ENCODE measurements at places on chromosomes 7 and 10.

DNA sequence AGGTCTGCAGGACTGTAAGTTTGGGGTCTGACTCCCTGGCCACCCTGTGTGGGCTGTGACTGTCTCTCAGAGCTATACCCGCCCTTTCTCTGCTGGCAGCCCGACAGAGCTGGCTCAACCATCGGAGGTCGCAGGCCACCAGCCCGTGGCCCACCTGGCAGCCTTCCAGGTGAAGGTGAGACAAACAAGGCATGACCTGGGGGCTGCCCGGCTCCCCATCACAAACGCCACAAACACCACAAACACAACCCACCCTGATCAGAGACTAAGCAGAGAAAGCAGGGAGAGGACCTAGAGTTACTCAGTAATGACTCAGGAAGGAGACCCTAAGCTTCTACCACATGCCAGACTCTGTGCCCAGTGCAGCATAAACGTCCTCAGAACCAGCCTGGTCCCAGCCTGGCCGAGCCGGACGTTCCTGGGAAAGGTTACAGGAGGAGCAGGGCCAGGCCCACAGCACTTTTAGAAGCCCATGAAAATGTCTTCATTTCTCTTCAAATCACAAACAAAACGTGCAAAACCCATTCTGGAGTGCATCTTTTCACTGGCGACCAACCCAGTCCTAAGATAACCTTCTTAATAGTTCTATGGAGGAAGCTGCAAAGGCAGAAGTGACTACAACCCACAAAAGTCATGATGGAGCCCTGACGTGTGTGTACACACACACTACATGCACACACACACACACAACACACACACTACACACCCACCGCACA, 66.8 kb downstream of the MKI67 start:
- DNase-seq, result no peak

DNA sequence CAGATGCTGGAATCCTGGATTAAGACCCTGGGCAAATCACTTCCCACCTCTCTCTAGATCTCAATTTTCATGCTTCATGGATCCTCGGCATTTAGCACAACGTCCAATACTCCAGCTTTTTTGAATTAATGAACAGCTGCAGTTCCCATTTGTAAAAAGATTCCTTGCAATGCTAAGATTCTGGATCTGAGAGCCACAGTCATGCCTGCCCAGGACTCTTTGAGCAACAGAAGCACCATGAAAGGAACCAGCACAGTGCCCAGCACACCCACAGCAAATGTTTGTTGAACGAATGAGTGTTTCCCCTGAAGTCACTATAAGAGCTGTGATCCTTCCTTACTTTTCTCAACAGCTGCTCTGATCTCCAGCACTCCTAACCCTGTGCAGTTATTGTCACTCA, 20.8 kb upstream of the DDIT4 start:
- DNase-seq, result no peak

- DNase-seq, result no peak
These were observed 16.4 kb downstream of the SEPHS1 start for GRCh38 chr10:13331646-13332045.

DNA sequence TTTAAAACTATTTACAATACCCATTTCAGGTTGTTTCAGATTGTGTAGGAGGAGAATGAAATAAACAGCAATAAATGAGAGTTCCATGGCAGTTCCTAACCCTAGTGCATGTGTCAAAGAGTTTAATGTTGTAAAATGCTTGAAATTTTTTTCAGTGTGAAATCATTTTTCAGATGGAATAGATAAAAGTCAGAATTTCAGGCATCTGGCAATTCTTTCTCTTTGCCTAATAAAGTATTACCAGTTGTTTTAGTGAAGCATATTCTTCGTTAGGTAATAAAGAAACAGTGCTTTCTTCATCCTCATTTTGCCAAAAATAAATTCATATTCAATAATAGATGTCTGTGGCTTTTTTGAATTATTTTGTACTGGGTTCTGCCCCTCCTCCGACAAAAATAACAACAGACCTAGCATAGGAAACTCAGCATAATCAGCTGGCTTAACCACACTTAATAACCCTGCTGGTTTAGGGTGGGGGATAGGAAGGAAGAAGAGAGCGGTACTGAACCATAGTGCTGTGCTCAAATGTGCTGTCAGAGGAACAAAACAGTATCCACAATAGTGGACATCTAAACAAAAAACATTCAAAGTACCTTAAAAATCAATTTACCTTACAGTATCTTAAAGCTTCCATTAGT, 39.1 kb downstream of the MINDY3 start:
- DNase-seq, result no peak

DNA sequence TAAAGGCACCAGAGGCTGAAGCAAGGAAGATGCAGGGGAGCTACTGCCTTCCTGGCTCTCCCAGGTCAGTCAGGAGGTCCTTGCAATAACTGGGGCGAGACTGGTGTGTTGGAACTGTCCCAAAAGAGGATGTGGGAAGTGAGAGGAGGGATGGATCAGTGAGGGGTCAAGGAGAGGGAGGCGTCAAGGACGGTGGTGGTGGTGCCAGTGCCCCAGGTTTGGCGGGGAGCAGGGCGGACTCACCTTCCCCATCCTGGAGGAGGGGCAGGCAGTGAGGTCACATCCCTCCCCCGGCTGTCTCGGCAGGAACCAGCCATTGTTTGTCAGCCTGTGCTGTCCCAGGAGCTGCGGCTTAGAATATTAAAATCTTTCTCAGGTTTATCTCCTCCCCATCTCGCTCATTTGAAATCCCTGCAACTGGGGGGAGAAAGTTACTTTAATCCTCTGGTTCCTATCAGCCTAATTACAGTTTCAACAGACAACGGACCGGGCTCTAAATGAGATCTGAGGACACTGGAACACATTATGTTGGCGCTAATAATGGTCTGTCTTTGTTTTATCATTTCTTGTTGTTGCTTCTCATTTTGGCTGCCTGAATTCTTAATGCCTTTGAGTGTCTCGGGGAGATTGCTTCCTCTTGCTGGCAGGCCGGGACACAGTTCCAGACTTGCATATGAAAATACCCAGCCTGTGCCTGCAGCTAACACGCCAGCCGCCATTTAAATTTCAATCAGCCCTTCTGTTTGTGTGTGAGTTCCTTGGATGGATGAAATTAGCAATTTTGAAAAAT, 387.5 kb downstream of the RPS24 start:
- DNase-seq, result no peak

DNA sequence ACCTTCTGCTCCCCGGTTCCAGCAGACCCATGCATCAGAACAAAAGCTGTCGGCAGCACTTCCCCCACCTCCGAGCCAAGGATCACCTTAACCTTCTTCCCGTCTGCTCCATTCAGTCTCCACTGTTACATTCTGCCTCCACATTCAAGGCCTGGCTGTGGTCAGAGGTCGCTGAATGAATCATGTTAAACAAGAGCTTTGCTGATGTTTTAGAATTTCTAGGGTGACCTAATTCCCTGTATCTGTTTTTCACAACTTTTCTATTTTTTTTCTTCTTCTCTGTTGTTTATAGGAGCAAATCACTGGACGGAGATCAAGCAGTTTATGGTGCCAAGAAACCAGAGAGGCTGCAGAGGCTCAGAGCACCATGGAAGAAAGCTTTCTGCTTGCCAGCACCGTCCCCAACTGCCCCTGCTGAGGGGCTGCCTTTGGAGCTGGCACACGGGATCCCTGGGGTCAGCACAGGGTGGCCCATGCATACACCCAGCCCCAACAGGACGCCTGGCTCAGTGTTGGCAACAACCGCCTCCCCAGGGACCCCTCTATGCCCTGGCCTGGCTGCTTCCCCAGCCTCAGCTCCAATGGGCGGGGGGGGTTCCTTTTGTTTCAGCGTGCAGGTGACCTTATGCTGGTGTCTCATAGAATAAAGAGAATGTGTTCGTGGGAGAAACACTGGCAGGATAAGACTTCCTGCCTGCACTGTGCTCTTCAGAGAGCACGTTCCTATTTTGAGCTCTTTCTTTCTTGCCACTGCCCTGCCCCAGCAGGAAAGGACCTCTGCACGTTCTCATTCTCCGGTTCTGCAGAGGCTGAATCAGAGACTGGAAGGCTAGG, 182.7 kb upstream of the LYZL2 start:
- no peak for DNase-seq
